ENCODE measurements at places on chromosomes 13 and 19.

DNA sequence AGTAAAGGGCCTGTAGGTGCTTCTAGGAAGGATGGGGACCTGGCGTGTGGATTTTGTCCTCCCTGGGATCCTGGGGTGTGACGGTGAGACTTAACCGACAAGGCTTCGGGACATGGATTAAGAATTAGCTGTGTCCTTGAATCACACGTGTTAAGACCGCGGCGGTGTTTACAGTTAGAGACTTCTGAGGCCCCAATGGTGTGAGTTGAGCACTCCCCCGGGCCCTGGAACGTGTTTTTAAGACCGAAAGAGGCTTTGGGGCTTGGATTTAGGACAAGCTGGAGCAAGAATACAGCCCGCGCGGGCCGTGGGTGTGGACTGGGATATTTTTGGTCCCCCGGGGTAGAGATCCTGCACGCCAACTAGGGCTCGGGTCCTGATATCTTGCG is 1.2 kb upstream of the SLC27A1 start:
- DNase-seq: no peak

DNA sequence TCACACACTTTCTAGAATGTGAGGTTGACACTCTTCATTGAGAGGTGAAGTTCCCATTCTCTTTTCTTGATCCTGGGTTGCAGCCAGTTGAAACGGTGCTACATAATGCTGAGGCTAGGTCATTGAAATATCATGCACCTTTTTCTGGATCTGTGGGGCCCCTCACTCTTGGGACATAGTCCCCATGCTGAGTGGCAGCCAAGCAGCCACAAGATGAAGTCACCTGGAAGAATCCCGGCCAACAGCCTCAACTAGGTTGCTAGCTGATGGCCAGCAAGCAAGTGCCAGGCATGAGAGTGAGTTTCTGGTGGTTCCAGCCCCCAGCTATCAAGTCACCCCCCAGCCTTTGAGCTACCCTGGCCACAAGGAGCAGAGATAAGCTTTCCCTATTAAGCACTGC is 148.5 kb upstream of the TSHZ3 start:
- no peak for DNase-seq

DNA sequence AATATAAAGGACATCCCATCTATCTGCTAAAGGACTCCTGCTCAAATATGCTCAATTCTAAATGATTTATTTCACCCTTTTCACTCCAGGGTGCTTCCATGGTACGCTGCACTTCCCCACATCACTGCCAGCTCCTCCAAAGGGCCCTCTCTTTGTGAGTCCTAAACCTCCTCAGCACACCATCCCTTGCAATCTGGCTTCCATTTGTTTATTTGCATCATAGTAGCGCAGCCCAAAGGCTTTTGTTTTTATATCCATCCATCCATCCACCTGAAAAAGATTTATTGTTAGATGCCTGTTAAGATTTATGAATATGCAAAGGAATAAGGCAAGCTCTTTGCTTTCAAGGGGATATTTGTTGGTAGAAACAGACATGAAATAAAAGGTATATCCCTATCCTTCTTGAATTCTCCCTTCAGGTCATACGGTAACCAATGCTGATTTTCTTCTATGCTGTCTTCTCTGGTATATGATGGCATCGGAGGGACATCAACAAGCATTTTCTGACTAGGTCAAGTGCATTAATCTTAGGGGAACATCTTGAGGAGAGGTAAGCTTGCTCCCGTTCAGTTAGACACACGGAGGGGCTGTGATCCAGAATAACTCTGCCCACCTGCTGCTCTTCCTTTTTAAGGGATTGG is 397.6 kb downstream of the LIG4 start:
- DNase-seq: no peak

- DNase-seq: no peak
Observed at GRCh38 chr19:45492627-45493470, 4.0 kb downstream of the RTN2 start.

GRCh38 chr19:400976-401865 is 7.7 kb downstream of the C2CD4C start:
- no peak for DNase-seq

GRCh38 chr19:14023404-14024235 is 4.3 kb upstream of the RLN3 start:
- DNase-seq: no peak
